Common myeloid progenitor, CD34-positive (primary cell): ENCODE measurements at places on chromosomes 1 and 21.

GRCh38 chr1:77925518-77925917 is 37.1 kb downstream of the NEXN start:
- no peak overlapping the region for H3K4me3 ChIP-seq
- H3K27ac ChIP-seq = no peak overlapping the region
- no peak for DNase-seq
- H3K4me1 ChIP-seq = no peaks in the 10 kb centered on the region
- H3K36me3 ChIP-seq = no peaks in the 10 kb centered on the region
- H3K27me3 ChIP-seq = no peaks in the 10 kb centered on the region

- no peak for DNase-seq
- H3K27ac ChIP-seq = no peak overlapping the region
- no peak overlapping the region for H3K4me3 ChIP-seq
These were observed 3.3 kb upstream of the HAPLN2 start for GRCh38 chr1:156615946-156616345.

- no peaks in the 10 kb centered on the region for H3K36me3 ChIP-seq
- DNase-seq = no peak
- H3K27ac ChIP-seq = no peak overlapping the region
- H3K4me1 ChIP-seq = no peaks in the 10 kb centered on the region
These were observed 93.8 kb downstream of the C21orf91 start for GRCh38 chr21:17725339-17725738.

- H3K27me3 ChIP-seq = peaks cover 35% of the 10 kb centered on the region
- H3K27ac ChIP-seq = no peak overlapping the region
- peak; percentile 10 for DNase-seq
- H3K4me3 ChIP-seq = peak overlapping the region; percentile 27
- no peaks in the 10 kb centered on the region for H3K4me1 ChIP-seq
These were observed 237.9 kb upstream of the PBX1 start for GRCh38 chr1:164320790-164321731.

DNA sequence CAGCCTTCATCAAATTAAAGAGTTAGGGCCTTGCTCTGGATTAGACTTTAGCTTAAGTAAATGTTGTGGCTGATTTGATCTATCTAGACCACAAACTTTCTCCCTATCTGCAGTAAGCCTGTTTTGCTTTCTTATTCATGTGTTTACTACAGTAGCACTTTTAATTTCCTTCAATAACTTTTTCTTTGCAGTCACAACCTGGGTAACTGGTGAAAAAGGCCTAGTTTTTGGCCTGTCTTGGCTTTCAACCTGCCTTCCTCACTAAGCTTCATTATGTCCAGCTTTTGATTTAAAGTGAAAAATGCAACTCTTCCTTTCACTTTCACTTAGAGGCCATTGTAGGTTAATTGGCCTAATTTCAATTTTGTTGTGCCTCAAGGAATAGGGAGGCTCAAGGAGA is 12.5 kb upstream of the LPGAT1 start:
- no peak overlapping the region for H3K27ac ChIP-seq
- H3K4me1 ChIP-seq = peaks cover 3% of the 10 kb centered on the region
- H3K36me3 ChIP-seq = no peaks in the 10 kb centered on the region
- H3K27me3 ChIP-seq = no peaks in the 10 kb centered on the region
- DNase-seq = peak; percentile 36

DNA sequence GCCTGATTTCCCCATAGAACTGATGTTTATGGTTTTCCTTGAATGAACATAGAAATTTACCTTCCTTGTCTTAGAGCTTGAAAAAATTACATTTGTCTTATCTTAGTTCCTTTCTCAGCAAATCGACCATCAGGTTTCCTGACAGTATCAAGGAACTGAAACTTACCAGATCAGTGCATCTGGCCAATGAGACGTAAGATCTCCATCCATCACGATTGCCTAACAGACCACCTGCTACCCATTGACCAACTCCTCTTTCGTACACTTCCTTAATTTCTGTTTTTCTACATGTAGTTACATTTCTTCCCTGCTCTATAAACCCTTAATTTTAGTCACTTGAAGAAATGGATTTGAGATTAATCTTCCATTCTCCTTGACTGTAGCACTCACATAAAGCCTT is 57.4 kb upstream of the TMPRSS15 start:
- DNase-seq = peak; percentile 8
- H3K4me1 ChIP-seq = peaks cover 4% of the 10 kb centered on the region
- H3K27ac ChIP-seq = no peak overlapping the region
- H3K4me3 ChIP-seq = no peak overlapping the region
- H3K36me3 ChIP-seq = no peaks in the 10 kb centered on the region

DNA sequence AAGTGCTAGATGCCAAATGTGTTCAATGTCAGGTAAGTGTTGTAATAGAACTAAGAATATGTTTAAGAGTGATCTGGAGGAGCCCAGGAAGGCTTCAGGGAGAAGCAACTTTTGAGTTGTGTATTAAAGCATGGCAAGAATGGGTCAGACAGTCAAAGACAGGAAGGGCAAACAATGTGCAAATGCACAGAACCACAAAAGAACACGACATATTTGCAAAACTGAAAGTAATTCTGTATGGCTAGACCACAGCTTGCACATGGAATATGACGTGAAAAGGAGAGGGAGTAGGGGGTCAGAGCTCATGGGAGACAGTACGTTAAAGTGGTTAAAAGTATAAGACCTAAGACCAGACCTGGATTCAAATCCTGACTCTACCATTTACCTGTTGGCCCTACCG is 7.1 kb upstream of the SORT1 start:
- H3K36me3 ChIP-seq = peaks cover 10% of the 10 kb centered on the region
- H3K4me3 ChIP-seq = no peak overlapping the region
- H3K4me1 ChIP-seq = no peaks in the 10 kb centered on the region

- H3K27me3 ChIP-seq = no peaks in the 10 kb centered on the region
- peaks cover 4% of the 10 kb centered on the region for H3K4me1 ChIP-seq
- no peak overlapping the region for H3K4me3 ChIP-seq
- no peaks in the 10 kb centered on the region for H3K36me3 ChIP-seq
These were observed 181.9 kb upstream of the KCNK2 start for GRCh38 chr1:214900590-214900989.

DNA sequence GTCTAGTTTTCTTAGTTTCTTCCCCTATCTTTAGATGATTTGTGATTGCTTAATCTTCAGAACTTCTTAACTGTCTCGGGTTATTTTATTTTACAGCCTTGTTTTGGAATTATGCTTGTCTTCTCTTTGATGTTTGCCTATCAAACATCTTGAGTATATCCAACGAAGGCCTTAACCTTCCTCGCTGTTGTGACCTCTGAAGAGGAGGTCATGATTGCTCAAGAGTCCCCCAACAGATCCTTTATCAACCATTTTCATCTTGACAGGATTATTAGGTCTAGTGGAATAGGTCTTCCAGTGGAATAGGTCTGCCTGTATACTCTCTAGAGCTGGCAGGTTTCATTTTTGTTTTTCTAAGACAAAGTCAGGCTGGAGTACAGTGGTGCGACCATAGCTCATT is 45.7 kb downstream of the UBE4B start:
- H3K27me3 ChIP-seq = no peaks in the 10 kb centered on the region
- no peak for DNase-seq
- peaks cover 8% of the 10 kb centered on the region for H3K36me3 ChIP-seq
- peaks cover 18% of the 10 kb centered on the region for H3K4me1 ChIP-seq
- no peak overlapping the region for H3K27ac ChIP-seq

DNA sequence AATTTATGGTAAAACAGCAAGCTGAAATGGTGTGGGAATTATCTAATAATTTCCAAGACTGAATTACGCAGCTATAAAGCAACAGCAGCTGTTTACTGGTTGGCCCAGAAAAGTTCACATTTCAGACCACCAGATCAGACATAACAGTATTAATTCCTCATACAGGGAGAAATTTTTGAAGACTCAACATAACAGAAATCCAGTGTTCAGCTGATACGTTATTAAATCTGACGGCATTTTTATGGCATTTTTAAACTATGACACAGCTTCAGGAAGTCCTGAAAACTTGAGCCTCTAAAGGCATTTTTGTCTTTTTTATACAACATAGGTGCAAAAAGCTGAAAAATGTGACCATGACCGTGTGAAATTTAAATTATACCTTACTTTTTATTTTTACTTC is 91.2 kb downstream of the APP start:
- no peak overlapping the region for H3K4me3 ChIP-seq
- H3K36me3 ChIP-seq = no peaks in the 10 kb centered on the region
- H3K27ac ChIP-seq = no peak overlapping the region
- DNase-seq = no peak

DNA sequence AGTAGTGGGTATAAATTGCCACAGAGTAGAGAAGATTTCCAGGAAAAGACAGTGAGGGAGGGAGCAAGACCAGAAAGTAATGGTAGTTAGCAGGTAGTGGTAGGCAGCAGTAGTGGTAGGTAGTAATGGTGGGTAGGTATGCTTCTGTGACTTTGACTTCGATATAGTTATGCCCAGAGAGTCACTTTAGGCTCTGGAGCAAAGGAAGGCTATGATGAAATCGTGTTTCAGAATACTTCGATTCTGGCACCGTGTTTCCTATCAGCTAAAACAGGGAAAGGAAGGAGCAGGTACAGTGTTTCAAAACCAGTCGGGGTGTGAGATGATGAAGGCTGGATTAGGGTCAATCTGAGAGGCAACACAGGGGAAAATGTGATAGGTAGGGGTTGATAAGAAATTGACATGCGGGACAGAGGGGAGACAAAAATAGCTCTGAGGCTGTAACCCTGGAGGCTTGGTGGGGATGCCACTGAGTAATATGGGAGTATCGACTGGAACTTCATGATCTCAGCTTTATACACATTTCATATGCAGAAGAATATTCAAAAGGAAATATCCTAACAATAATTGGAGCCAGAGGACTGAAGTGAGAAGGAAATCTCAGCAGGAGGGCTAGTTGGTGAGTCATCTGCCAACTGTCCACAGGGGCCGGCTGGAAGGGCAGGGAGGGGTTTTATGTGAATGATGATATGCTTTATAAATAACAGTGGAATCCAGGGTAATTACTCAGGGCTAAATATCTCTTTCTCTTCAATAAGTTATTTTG is 25.2 kb upstream of the TRIM45 start:
- H3K4me1 ChIP-seq = no peaks in the 10 kb centered on the region
- no peak overlapping the region for H3K27ac ChIP-seq
- no peaks in the 10 kb centered on the region for H3K36me3 ChIP-seq
- no peaks in the 10 kb centered on the region for H3K27me3 ChIP-seq
- H3K4me3 ChIP-seq = no peak overlapping the region
- no peak for DNase-seq

GRCh38 chr1:12406211-12407021 is 176.6 kb downstream of the VPS13D start:
- no peak overlapping the region for H3K4me3 ChIP-seq
- no peak for DNase-seq
- no peak overlapping the region for H3K27ac ChIP-seq
- H3K4me1 ChIP-seq = peaks cover 8% of the 10 kb centered on the region

GRCh38 chr1:67381154-67381553 is 49.0 kb downstream of the SERBP1 start:
- H3K27me3 ChIP-seq = no peaks in the 10 kb centered on the region
- no peak overlapping the region for H3K4me3 ChIP-seq
- DNase-seq = no peak
- no peaks in the 10 kb centered on the region for H3K4me1 ChIP-seq
- peaks cover 61% of the 10 kb centered on the region for H3K36me3 ChIP-seq
- no peak overlapping the region for H3K27ac ChIP-seq

DNA sequence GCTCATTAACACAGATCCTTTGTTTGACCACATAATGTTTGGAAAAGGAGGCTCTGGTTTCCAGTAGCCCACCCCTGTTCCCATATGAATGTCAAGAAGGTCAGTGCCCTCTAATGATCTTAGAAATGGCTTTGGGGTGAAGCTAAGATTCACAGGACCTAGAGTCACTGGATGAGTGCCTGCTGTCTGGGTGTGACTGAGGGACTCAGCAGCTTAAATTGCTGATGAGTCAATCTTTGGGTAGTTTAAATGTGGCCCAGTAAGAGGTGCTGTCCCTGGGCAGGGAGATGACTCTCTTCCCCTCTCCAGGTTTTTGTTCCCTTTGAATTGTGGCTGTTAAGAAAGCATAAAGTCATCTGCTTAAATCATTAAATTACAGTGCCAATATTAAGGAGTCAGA is 50.6 kb downstream of the L1TD1 start:
- DNase-seq = no peak
- H3K27me3 ChIP-seq = no peaks in the 10 kb centered on the region
- no peak overlapping the region for H3K27ac ChIP-seq
- peaks cover 3% of the 10 kb centered on the region for H3K4me1 ChIP-seq
- no peak overlapping the region for H3K4me3 ChIP-seq

GRCh38 chr1:220809704-220810103 is 23.0 kb downstream of the MTARC1 start:
- no peak for DNase-seq
- H3K36me3 ChIP-seq = no peaks in the 10 kb centered on the region
- no peaks in the 10 kb centered on the region for H3K4me1 ChIP-seq
- H3K27ac ChIP-seq = no peak overlapping the region
- no peak overlapping the region for H3K4me3 ChIP-seq

DNA sequence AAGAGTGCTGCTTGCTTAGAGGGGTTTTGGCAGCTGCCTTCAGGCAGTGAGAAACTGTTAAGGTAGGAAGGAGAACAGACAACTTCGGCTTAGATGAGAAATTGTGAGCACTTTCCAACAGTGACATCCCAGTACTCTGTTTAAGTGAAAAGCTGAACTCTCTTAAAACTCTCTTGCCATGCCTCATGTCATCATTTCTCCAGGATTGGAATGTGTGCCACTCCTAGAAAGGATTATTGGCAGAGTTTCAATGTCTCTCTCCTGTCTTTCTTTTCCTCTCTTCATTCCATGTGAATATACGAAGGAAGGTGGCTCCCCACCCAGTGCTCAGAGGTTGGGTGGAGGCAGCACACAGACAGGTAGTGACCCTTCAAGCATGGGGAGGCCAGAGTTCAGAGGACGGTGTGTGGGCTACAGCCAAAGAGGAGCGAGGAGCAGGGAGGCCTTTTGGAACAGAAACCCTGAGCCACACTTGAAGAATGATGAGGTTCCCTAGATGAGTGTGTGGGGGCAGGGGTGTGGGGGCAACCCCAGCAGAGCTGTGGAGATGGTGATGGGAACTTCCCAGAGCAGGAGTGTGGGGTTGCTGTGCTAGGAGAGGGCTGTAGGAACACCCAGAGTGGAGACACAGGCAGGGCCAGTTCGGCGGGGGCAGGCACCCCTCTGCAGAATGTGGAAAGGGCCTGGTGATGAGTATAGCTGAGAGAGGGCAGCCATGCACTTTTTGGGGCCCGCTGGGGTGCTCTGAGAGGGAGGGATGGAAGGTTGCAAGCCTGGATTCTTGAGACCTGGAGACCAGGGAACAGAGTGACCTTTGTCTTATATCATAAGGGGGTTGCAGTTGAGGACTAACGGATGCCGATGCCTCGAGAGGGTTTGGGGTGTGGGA is 58.8 kb downstream of the GALNT2 start:
- H3K4me1 ChIP-seq = peaks cover 54% of the 10 kb centered on the region
- H3K27me3 ChIP-seq = no peaks in the 10 kb centered on the region
- no peak for DNase-seq
- H3K36me3 ChIP-seq = peaks cover 9% of the 10 kb centered on the region
- H3K27ac ChIP-seq = peak overlapping the region; percentile 65
- no peak overlapping the region for H3K4me3 ChIP-seq
